Umbilical cord (tissue), 2 donors: ENCODE measurements at places on chromosomes 1 and 21.

DNA sequence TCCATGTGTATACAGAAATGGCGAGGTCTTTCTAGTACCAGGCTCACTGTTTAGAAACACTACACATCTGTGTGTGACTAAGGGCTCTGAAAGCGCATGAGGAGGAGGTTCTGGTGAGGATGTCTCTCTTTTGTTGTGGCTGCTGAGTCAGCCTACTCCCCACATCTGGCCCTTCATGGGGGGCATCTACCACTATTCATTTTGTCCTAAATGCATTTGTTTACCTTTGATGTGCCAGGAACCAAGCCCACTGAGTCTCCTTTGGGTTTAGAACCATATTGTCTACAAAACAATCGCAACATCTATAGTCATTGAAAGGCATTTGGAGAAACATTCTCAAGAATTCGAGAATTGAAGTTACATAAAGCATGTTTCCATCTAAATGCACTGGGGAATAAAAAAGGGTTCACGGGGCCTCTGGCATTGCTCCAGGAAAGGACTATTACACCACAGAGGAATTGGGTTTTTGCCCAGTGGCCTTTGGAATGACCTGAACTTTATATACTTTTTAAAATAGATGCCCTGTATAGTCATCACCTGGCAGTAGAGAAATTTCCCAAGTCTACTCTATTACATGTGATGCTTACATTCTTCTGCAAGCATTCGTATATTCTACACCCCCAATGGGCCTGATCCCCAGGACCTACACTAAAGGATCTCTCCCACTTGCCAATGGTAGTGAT, 35.1 kb upstream of the ADORA3 start:
- no peak for DNase-seq

DNA sequence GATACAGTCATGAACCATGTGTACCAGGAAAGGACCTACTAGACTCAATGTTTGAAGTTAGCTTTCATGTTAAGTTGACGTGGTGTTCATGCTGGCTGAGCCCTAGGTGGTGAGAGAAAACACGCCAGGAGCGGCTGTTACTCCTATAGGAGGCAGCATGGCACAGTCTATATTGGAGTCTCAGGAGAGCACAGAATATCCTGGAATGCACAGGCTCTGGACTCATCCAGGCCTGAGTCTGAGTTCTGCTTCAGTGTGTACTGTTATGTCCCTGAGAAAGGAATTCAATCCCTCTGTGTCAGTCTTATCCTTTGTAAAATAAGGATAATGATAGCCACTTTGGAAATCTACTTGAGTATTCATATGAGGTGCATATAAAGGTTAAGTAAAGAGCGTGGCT, 41.2 kb downstream of the DPT start:
- no peak for DNase-seq

GRCh38 chr21:35051287-35051818, 2.3 kb upstream of the RUNX1 start:
- DNase-seq, result peak; percentile 70

DNA sequence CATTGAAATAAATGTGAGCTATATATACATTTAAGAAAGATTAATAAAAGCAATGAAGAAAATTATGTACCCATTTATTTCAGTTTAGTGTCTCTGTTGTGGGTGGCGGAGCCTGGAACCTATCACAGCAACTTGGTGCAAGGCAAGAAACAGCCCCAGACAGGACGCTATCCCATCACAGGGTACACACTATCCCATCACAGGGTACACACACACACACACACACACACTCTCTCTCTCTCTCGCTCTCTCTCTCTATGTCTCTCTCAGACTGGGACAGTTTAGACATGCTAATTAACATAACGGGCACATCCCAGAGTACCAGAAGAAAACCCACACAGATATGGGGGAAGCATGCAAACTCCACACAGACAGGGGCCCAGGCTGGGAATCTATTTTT, 6.5 kb upstream of the IL6R start:
- no peak for DNase-seq

- DNase-seq, result no peak
These were observed 49.8 kb downstream of the LYPLAL1 start for GRCh38 chr1:219223496-219223895.

DNA sequence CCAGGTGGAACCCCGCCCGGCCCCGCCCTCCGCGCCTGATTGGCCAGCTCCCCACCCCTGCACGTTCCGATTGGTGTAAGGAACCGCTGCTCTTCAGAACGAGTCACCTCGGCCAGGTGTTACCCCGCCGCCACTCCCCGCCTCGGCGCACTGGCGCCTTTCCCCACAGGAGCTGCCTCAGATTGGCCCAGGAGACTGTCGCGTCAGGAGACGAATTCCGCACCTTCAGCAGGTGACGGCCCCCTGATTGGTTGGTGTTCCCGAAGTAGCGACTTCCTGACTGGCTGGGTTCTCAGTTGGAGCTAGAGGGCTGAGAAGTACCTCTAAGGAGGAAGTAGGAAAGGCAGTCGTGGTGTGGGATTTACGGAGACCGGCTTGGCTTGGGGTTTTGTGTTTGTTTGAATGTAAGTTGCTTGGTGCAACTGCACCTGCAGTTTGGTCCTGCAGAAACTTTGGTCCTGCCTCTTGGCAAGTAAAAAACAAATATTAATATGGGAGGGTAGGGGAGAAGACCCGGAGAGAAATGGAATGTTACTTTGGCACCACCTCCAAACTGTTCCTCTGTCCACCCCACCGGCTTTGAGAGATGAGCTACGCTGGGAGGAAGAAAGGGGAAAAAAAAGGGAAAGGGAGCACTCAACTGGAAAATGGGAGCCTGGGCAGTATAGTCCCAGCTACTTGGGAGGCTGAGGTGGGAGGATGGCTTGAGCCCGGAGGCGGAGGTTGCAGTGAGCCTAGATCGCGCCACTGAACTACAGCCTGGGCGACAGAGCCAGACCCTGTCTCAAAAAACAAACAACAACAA, 415 bp upstream of the F11R start:
- DNase-seq, result peak; percentile 87

DNA sequence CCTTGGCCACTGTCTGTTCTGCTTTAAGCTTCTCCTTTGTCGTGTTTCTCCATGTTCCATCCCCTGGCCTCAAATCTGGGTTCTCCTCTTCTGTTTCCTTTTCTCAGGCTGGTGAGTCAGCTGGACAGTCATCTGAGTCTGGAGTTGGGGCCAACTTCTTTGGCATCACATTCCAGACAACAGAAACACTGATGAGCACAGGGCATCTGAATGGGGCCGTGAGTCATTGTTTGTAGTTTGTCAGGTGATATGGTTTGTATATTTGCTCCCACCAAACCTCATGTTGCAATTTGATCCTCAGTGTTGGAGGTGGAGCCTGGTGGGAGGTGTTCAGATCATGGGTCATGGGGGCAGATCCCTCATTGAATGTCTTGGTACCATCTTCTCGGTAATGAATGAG, 14.3 kb upstream of the OLIG2 start:
- DNase-seq, result no peak

DNA sequence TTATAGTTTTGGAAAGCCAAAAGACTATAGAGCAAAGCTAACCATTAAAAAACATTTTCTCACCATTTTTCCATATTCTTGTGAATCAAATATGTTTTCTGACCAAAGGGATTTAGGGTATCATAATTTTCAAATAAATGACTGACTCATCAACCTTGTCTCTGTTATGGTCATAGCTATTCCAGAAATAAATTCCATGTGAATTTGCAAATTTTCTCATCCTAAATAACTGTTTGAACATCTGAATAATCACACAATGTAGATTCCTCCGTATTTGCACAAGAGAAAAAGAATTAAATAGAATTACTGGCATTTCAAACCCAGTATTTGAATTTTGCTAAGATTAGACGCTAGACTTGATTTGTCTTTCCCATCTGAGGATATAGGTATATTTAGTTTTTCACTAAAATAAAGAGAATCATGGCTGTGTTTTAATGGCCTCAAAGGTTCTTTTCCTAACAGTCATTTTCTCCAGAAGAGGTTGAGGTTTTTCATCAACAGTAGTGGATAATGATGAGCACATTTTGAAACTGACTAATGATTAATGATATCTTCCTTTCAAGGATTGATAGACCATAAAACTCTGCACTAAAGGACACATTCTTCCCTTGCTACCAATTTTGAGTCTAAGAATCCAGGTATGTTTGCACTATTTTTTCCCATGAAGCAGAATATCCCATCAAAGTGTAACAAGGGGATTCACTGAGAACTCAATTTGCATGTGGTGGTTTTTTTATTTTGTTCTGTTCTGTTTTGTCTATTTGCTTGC, 9.5 kb upstream of the DUSP23 start:
- DNase-seq, result no peak

- peak; percentile 99 for DNase-seq
These were observed 38.4 kb downstream of the SPEN start for GRCh38 chr1:15885701-15886610.

DNA sequence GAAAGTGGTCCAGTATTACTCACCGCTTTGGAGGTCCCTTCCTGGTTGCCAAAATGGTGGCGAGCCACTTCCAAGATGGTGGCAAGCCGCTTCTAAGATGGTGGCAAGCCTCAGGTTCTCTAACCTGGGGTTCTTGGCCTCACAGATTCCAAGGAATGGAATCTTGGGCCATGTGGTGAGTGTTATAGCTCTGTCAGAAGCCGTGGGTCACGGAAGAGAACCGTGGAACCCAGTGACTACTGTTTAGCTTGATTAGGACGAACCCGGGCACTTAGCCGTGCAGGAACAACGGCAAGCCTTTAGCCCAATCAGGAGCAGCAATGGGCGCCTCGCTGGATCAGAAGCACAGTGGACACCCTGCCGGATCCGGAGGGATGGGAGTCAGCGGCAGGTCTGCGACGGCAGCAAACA, 356.2 kb upstream of the TMPRSS15 start:
- no peak for DNase-seq

DNA sequence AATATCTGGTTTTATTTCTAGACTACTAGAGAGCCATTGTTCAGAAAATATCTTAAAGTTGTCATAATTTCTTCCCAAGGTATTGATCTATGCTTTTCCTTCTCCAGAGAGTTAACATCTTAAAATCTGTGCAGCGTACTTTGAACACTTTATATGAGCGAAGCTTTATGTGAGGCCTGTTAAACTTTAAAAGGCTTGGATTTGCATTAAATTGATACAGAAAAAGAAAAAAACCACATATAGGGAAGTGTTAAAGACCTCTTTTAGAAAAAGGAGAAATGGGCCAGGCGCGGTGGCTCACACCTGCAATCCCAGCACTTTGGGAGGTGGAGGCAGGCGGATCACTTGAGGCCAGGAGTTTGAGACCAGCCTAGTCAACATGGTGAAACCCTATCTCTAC, 59.2 kb upstream of the MORC3 start:
- DNase-seq, result no peak

DNA sequence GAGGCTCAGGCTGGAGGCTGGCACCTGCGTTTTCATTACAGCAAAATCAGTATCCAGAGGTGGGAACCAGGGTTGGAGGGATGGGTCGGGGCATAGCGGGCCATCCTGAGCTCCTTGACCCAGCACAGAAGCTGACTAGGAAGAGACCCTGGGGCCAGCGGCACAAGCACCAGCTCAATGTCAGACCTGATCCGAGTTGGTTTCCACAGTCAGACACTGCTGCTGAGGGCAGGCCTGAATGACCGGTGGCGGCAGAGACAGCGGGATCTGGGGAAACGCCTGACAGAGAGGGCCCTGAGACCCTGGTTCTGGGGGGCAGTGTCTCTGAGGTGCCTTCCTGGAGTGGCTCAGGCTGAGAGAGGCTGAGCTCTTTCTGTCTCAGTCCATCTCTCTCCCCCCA, 162.0 kb upstream of the C1orf174 start:
- no peak for DNase-seq

GRCh38 chr1:214050513-214051401, 63.0 kb downstream of the PROX1 start:
- DNase-seq, result no peak

DNA sequence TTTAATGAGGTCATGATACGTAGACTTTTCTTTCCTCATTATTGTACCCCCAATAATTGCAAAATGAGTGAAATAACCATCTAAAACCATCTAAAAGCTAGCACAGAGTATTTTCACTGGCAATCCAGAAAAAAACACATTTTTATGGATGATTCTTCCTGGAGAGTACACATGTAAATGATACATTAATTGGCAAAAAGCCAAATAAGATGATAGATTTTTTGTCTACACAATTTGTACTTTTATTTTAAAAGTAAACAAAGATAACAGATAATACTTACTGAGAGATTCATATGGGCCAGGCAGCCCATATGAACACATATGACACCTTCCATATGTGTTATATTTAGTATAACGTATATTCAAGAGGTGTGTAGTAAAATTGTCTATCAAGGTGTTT, 2.5 kb upstream of the KRTAP19-7 start:
- DNase-seq, result no peak

DNA sequence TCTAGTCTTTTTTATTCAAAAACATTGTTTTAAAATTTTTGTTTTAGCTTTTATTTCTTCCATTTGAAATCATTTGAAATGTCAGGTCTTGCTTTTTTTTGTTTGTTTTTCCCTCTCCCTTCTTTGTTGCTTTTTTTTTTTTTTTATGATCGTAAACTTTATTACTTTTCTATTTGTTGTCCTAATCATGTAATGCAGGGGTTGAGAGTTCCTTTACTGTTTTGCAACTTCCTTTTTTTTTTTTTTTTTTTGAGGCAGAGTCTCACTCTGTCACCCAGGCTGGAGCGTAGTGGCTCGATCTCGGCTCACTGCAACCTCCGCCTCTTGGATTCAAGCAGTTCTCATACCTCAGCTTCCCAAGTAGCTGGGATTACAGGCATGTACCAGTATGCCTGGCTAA, 24.8 kb downstream of the IVNS1ABP start:
- DNase-seq, result no peak

DNA sequence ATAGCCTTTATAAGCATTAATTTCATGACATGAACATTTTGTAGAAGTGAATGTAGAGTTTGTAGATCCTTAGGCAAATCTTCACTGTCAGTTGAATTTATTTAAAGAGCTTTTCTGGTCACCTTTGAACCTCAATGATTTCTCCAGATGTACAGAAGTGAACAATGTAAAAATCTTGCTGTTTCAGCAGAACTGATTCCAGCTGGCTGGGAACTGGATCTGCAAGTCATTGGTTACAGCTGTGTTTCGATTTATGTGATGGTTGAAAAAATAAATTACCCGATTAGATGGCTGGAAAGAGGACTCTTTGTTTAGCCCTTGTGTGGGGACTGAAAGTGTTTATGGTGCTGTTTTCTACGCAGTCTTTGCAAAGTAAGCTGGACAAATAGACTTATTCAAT, 849.8 kb downstream of the USP25 start:
- peak; percentile 90 for DNase-seq

DNA sequence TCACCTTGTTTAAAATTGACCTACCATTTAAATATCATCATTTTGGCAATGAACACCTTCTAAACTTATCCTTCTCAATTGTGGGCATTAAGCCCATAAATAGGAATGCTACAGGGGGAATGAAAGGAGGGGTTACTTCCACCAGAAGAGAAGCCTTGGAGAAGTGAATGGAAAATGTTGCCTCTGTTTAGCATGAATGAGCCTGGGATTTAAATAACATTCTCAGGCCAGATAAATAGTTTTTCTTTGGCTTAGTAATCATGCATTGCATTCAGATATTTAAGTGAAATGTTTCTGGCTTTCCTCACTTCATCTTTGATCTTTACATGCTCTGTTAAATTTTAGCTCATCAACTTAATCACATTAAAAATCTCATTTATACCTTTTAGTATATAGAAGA, 284.3 kb upstream of the FMN2 start:
- peak; percentile 91 for DNase-seq

- no peak for DNase-seq
These were observed 74.4 kb downstream of the EPS15 start for GRCh38 chr1:51444534-51445192.
